ENCODE measurements at places on chromosomes 12 and 14.

GRCh38 chr12:38427442-38427841, 110.9 kb downstream of the ALG10B start:
- DNase-seq: no peak

DNA sequence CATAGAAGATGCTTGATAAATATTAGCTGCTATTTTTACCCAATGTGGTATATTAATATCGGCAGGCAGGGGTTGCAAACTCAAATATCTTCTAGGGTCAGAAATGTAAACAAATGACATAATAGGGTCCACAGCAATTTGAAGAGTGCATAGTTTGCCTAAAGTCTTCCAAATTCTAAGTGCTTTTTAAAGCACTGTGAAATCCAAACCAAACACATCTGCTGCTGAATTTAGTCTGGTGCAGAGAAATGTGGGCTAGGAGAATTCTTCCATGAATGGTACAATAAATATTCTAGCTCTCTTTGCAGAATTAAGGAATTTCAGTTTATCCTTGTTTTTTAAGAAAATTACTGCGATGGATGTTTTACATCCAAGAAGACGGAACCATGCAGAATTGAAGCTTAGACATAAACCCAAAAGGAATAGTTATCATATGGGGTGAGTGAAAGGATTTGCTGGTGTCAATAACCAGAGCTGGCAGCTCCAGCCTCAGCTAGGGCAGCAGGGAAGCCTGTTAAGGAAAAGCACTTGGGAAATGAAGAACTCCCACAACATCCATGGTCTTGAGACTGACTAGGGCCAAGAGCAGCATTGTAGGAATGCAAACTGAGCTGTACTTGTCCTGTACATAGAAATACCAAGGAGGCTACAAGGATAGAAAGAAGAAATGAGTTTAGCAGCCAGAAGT, 65.5 kb downstream of the PTPRR start:
- no peak for DNase-seq

DNA sequence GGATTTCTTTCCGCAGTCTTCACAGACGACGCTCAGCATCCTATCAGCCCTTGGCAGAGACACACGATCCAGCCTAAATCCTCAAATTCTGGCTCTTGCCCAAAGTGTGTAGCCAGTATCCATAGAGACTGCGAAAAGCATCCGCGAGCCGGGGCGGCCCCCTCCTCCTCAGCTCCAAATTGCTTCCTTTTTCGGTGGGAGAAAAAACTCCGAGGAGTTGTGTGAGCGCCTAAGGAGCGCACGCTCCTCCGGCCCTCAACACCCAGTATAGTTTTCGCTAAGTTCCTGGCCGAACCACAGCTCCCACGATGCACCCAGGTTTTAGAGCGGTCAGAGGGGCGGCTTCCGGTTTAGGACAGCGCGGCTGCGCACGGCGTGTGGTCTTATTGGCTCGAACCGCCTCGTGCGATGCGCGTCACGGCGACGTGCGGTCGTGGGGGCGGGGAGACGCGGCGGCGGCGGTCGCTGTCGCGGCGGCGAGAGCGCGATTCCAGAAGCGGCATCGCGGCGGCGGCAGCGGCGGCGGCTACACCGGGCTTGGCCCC, at the start of gene ADIPOR2:
Gene ADIPOR2, plus strand, starts transcription at position 493 of the 545 bp plus-strand sequence. CDS start 63,274 bp downstream, outside the sequence.
- peak; percentile 84 for DNase-seq

DNA sequence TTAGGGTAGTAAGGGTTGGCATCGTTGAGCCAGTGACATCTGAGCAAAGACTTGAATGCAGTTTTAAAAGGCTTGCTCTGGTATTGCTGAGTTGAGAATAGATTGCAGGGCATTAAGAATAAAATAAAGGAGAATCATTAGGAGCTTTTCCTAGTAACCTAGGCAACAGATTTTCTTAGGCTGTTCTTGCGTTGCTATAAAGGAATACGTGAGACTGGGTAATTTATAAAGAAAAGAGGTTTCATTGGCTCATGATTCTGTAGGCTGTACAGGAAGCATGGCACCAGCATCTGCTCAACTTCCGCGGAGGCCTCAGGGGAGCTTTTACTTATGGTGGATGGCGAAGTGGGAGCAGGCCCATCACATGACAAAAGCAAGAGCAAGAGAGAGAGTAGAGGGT, 97.4 kb downstream of the RAD51B start:
- DNase-seq: no peak

- no peak for DNase-seq
Observed at GRCh38 chr12:92324849-92325500, 179.3 kb upstream of the BTG1 start.

DNA sequence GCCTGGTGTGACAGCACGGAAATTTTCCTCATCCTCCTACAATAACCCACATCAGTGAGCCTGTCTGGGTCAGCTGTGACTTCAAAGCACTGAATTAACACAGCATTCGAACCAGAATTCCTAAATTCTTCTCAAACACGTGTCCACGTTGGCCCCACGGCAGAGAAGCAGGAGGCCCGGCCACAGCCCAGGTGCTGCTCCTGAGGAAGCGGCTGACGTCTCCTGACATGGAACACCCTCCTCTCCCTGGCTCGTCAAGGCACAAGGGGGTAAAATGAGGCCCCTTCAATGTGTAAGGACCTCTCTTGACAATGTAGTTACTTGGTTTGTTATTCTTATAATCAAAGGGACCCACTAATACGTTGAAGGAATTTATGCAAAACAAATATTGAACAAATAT, 156.3 kb upstream of the GSC start:
- no peak for DNase-seq

GRCh38 chr12:5003025-5003666, 40.5 kb upstream of the KCNA5 start:
- DNase-seq: peak; percentile 44

DNA sequence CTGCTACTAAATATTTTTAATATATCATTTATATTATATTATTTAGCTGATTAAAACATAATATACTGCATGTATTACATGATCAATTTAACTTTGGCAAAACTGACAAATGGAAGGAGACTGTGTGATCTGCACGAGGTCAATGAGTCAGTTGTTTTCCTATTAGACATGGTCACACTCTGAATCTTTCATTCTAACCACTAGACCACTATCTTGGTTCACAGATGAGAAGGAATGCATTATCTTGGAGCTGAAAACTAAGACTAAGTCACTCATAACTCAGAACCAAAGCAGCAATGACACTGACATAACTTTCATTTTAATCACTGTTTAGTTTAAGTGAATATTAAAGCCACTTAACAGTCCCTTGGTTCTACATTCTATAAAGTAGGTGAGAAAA, 37.4 kb downstream of the GNPTAB start:
- no peak for DNase-seq

GRCh38 chr14:79730953-79731352, 480.4 kb downstream of the DIO2 start:
- no peak for DNase-seq

DNA sequence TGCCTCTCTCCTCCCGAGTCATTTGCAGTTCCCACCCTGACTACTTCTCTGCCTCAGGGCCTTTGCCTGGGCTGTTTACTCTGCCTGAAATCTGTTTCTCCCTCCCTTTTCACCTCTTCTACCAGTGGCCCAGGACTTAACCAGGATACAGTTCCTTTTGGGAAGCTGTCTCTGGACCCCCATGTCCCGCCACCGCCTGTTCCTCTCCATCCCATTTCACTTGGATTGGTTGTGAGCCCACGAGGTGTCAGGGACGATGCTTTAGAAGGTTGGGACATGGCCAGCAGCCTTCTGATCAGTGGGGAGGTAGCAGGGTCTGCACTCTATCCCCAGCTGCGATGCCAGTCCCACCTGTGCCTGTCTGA, 51.8 kb downstream of the FAM222A start:
- no peak for DNase-seq

GRCh38 chr14:32662211-32662610, 276.5 kb upstream of the NPAS3 start:
- no peak for DNase-seq

DNA sequence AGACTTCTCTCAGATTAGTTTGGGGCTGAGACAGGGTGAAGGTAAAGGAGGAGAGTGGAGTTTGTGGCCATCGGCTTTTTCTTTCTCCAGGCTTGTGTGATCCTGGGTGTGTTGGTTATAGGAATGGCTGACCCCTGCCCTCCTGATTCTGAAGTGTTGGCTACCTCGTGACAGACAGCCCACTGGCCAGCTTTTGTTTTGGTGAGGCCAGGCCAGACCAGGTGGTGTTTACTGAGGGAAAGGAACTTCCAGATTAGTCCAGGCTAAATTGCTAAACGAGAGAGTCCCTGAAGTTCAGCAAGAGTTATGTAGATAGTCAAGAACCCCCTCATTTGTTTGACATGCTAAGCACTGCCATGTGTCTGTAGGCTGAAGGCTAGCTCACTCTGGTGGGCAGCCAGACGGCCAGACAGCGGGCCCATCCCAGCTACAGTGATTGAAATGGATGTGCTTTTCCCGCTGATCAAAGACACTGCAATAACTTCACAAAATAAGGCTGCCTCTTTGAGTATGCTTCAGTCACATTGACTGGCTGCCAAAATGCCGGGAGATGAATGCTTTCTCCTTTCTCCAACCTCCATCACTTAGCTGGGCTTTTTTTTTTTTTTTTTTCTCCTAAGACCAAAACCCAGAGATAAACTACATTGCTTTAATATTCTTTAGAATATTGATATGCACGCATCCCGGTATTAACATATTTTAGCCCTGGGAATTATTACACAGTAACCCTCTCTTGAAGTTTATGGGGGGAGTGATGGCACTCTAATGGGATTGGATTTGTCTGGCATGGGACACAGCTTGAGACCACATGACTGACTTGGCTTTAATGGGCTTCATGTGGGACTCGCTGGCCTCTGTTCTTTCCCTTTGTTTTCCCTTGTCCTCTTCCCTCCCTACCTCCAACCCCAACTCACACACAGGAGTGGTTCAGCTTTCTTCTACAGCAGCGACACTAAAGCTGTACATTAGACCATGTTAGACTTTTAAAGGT, 76.9 kb downstream of the SMOC1 start:
- DNase-seq: no peak

DNA sequence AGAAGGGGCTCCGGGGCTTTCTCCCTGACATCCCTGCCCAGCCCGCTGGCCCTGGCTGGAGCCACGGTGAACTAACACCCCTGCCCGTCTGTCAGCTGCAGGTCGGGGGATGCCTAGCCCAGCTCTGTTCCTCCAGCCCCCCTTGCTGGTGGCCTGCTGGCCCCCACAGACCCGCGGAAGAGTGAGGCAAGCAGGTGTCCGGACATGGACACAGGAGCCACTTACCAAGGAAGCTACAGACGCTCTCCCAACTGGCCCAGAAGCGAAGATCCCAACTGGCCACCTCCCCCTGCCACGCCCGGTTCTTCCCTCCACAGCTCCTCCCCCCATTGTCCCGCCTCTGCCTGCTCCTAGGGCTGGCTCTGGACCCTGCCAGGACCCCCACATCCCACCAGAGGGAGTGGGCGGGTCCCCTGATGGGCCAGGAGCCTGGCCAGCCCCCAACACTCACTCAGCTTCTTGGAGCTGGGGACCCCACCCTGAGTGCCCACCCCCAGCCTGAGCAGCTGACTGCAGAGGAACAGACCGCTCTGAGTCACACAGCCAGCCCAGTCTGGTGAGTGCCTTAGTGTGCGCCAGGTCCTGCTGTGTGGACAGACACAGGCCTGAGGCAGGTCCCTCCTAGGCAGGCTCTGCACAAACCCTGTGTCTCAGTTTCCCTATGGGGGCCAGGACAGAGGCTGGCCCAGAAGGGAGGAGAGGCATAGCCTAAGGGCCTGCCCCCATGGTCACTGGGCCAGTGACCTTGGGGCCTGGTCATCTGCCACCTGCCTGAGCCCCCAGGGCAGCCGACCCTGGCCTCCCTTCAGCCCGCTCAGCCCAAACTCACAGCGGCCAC, 7.7 kb downstream of the AHNAK2 start:
- DNase-seq: no peak

- no peak for DNase-seq
Observed at GRCh38 chr14:101861464-101861863, 100.0 kb downstream of the PPP2R5C start.

GRCh38 chr12:104215638-104216297, at the start of gene TXNRD1:
TSS of gene TXNRD1 (plus strand) at chr12:104215779. CDS start at chr12:104215803, 24 bp downstream.
- DNase-seq: peak; percentile 86

DNA sequence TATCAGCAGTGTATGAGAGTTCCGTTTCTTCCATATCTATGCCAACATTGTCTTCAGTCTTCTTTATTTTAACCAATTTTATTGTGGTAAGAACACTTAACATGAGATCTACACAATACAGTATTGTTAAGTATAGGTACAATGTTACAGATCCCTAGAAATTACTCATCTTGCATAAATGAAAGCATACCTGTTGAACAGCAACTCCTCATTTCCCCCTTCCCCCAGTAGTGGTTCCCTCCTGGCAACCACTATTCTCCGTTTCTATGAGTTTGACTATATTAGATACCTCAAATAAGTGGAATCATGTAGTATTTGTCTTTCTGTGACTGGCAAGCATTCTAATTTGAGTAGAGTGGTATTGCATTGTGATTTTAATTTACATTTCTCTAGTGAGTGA, 150.5 kb downstream of the CRADD start:
- DNase-seq: no peak

GRCh38 chr12:110543252-110543959, 39.7 kb downstream of the PPTC7 start:
- DNase-seq: no peak

- no peak for DNase-seq
Observed at GRCh38 chr12:12927211-12928079, 24.5 kb downstream of the GPRC5D start.

DNA sequence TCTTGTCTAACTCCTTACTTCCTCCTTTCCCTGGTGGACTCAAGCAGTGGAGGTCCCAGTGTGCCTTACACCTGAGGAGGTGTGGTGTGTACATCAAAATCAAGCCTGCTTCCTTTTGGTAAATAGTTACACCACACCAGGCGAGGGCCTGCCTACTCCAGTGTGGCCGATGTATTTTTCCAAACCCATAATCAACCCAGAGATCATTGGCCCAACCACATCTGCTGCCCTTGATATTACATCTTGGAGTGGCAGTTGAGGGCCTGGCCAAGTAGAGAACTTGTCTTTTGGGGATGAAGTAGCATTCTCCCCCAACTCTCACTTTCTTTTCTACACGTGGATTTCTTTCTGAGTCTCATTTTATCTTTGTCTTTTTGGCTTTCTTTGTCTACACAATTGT, 187.4 kb downstream of the EFCAB11 start:
- DNase-seq: no peak

GRCh38 chr14:95467232-95467631, 49.2 kb downstream of the SYNE3 start:
- no peak for DNase-seq

GRCh38 chr12:132023658-132024057, 73.9 kb downstream of the EP400 start:
- DNase-seq: no peak

DNA sequence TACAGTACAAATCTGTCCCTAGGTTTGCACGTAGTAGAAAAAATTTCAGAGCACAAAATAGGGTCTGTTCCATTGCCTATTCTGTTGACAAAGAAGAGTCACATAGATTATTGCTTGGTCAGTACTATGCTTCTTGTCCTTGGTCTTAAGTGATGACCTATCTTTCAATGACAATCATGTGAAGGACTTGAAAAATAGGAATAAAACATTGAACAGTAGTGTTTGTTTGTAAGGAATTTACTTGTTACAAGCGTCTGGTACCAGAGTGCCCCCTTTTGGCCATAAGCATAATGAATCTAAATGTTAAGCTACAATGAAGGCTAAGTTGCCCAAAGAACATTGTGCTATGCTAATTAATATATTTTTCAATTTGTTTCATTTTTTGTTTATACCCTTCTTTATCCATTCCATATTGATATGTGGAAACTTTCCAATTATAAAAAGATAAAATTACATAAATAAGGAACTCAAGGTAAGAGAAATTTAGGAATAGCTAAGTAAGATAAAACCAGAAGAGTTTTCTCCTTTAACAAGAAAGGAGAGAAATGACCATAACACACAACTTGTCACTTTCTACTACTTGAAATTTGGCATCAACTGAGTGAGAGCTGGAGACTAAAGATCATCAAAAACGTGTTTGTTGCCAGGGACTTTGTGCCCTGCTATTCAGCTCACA, 204.7 kb downstream of the EPS8 start:
- DNase-seq: no peak

- no peak for DNase-seq
Observed at GRCh38 chr14:50756300-50756699, 74.7 kb downstream of the NIN start.

All from GM12891 (cell line).